ENCODE measurements at places on chromosomes 13 and 19. TPM values are rescaled to one million over a fixed set of nuclear protein-coding genes. Genes with fewer than 3 reads are reported as not detected.

The PLPP2 gene
- total RNA-seq = 51.1 TPM

The EPS8L1 gene
- total RNA-seq = 1.3 TPM

The SLITRK6 gene
- total RNA-seq = not detected

The SYNGR4 gene
- not detected for total RNA-seq

The PTGER1 gene
- total RNA-seq = 5.6 TPM

The PPM1N gene
- 0.46 TPM for total RNA-seq

The C1QTNF9B gene
- total RNA-seq = not detected

The C19orf44 gene
- 6.1 TPM for total RNA-seq

The CTXN1 gene
- total RNA-seq = 9.5 TPM

The FFAR1 gene
- not detected for total RNA-seq

The SLC25A41 gene
- not detected for total RNA-seq

The FRY gene
- total RNA-seq = 32.3 TPM

The ZIC5 gene
- not detected for total RNA-seq

The ZNF66 gene
- total RNA-seq = 1.8 TPM

The GRIK5 gene
- total RNA-seq = under 0.01 TPM

The ZNF534 gene
- total RNA-seq = not detected

The NLRP7 gene
- not detected for total RNA-seq

The RUBCNL gene
- 0.30 TPM for total RNA-seq

The IL12RB1 gene
- total RNA-seq = under 0.01 TPM

The NXNL1 gene
- total RNA-seq = not detected

The CBY2 gene
- not detected for total RNA-seq

The OLFM2 gene
- 3.0 TPM for total RNA-seq

The ZNF625 gene
- 14.5 TPM for total RNA-seq

The FTL gene
- total RNA-seq = 3,939 TPM

The CYP2A7 gene
- total RNA-seq = not detected

The GDF15 gene
- 150 TPM for total RNA-seq

The PSG11 gene
- total RNA-seq = not detected

The ZNF529 gene
- total RNA-seq = 13.8 TPM

The GRIN3B gene
- 0.59 TPM for total RNA-seq

The SETDB2 gene
- 5.6 TPM for total RNA-seq

The ZNF878 gene
- total RNA-seq = 0.18 TPM

The MEF2B gene
- not detected for total RNA-seq

The C5AR1 gene
- under 0.01 TPM for total RNA-seq

The PLPPR3 gene
- 0.78 TPM for total RNA-seq

The KISS1R gene
- total RNA-seq = not detected

The GADD45GIP1 gene
- 12.6 TPM for total RNA-seq

The F7 gene
- total RNA-seq = not detected

The PLEKHF1 gene
- 7.3 TPM for total RNA-seq

The PGLYRP1 gene
- not detected for total RNA-seq

The TMEM255B gene
- total RNA-seq = 0.83 TPM

The WDR87 gene
- total RNA-seq = not detected

The SLITRK5 gene
- not detected for total RNA-seq

The FLT1 gene
- 211 TPM for total RNA-seq

The KLHL26 gene
- 8.3 TPM for total RNA-seq

The CCL25 gene
- total RNA-seq = not detected

The ATP5F1D gene
- total RNA-seq = 16.0 TPM

The ZNF98 gene
- not detected for total RNA-seq

The ZNF784 gene
- total RNA-seq = 4.2 TPM

Data from smooth muscle cell of the umbilical artery (primary cell).